Activated T-cell treated with anti-CD3 and anti-CD28 coated beads for 24 hours (primary cell): ENCODE measurements at places on chromosomes 6 and 20.

GRCh38 chr6:146856296-146856695, 257.5 kb downstream of the ADGB start:
- DNase-seq = no peak

DNA sequence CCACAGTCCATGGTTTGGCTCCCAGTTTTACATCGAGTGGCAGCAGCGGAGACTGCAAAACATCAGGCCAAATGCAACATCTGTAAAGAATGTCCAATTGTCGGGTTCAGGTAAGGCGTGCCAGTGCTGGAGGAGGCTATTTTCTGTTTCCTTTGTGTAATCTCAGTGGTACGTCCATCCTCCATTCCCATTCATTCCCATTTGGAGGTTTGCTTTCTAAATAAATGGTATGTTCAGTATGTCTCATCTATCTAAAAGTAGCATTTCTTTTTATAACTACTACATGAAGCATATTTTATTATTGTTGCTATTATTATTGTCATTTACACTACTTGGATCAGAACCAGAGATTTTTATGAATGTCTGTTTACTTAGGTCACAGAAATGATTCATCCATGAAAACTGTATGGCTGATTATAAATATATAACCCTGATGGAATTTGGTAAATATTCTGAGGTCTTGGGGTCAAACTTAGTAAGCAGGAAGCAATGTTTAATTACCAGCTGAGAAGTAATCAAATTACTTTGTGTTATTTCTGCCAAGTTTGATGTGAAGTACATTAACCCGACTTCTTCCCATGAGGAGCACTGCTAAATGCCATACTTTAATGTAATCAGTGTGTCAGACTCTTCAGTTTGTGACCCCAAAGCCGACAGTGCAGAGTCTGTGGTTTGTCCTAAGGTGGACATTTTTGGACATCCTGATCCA, 512.9 kb downstream of the UTRN start:
- no peak for DNase-seq

DNA sequence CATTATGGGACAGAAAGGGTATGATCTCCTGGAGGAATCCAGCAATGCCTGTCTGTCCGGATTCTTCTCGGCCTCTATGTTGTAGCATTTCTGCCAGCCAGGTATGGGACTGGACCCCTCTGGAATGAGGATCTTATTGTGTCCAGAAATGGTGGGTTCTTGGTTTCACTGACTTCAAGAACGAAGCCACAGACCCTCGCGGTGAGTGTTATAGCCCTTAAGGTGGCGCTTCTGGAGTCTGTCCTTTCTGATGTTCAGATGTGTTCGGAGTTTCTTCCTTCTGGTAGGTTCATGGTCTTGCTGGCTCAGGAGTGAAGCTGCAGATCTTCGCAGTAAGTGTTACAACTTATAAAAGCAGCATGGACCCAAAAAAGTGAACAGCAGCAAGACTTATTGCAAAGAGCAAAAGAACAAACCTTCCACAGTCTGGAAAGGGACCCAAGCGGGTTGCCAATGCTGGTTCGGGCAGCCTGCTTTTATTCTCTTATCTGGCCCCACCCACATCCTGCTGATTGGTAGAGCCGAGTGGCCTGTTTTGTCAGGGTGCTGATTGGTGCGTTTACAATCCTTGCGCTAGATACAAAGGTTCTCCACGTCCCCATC, 62.3 kb upstream of the IER3 start:
- DNase-seq = no peak

GRCh38 chr6:14965424-14966075, 280.3 kb upstream of the JARID2 start:
- no peak for DNase-seq

GRCh38 chr20:2132461-2132901, 30.9 kb downstream of the STK35 start:
- no peak for DNase-seq

- DNase-seq = no peak
These were observed 125.8 kb upstream of the SRSF6 start for GRCh38 chr20:43331906-43332305.

DNA sequence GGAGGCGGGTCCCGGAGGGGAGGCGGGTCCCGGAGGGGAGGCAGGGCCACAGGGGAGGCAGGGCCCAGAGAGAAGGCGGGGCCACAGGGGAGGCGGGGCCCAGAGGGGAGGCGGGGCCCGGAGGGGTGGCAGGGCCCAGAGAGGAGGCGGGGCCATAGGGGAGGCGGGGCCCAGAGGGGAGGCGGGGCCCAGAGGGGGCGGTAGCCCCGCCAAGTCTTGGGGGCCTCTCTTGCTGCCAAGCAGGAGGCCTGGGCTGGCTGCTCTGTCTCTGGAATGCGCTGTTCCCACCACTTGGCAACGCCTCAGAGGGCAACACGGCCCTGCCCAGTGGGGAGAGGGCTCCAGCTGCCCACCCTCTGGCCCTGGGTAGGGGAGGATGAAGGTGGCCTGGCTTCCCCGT, 80.5 kb downstream of the YTHDF1 start:
- DNase-seq = no peak

DNA sequence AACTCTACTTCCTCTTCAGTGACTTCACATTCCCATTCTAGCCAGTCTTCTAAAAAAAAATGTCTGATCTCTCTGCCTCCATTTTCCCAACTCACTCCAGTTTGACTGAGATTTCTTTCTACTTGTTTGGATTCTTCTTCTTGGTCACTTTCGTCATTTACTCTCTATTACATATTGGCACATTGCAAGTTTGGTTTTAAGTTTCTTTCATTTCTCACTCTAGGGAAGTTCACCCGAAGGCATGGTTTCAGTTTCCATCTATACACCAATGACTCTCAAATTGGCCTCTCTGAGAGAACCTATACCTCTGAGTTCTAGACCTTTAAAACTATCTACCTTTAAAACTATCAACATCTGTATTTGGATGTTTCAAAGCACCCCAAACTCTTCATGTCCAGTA, 51.3 kb downstream of the CD109 start:
- DNase-seq = no peak
